Inflammatory macrophage treated with lipopolysaccharide for 4 hours (primary cell): ENCODE measurements at places on chromosomes 13 and 19.

DNA sequence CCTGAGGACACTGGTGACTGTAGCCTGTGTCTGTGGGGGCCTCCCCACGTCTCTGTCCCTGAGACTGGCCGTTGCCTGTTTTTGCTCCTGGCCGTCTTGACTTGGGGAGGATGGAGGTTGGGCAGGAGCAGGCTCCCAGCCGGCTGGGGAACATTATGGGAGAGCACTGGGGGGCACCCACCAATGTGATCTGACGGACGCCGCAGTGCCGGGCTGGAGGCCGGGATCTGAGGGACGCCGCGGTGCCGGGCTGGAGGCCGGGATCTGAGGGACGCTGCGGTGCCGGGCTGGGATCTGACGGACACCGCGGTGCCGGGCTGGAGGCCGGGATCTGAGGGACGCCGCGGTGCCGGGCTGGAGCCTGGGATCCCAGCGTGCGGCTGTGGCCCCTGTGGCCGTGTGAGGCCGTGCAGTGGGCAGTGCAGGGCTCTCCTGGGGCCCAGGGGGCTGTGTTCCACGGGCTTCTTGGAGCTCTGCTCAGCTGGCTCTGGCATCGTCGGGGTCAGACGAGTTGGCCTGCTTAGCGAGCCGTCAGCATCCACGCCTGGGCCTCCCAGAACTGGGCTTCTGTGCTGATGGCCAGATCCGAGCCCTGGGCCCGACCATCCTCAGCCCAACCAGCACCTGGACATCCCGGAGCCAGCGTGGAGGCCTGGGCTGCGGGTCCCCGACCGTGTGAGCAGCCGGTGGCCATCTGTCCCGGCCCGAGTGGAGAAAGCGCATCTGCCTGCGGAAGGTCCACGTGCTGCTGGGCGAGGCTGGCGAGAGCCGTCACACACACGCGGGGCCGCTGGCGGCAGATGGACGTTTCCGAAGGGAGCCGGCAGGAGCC is 45.8 kb downstream of the GAS6 start:
- DNase-seq = no peak

DNA sequence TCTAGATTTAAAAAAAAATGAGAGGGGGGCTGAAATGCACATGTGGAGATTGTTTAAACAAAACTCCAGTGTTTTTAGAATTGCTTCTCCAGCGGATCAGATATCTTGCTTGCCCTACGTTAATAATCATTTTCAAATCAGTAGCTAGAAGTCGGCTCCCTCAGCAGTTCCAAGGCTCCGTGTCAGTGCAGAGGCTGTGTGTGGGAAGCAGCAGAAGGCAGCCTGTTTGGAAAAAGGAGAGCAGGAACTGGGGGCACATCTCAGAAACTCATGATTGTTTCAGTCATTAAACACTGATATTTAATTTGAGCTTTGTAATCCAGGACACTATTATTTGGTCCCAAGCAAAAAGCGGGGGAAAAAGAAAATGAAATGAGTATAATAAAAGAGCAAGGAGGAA is 50.9 kb downstream of the SOX21 start:
- DNase-seq = no peak

DNA sequence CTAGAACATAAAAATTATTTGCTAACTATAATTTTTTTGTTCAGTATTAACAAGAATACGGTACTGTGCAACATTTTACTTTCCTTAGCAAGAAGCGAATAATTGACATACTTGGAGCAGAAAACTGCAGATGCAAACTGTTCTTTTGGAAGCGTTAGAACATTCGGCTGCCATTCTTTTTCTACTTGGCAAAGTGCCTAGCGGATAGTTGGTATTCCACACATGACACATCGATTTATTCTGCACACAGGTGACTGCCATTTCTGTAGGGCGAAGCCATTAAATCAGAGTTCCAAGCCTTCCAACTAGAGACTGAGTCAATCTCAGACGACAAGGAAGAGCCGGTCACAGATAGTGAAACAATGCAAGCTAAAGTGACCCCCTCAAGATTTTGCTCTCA is 117.4 kb downstream of the TRPC4 start:
- DNase-seq = no peak

GRCh38 chr13:88461272-88462009 is 790.3 kb downstream of the SLITRK5 start:
- no peak for DNase-seq
